ENCODE measurements at places on chromosomes 1 and 21. TPM values are rescaled to one million over a fixed set of nuclear protein-coding genes. Genes with fewer than 3 reads are reported as not detected.

- H3K4me1 ChIP-seq, result no peaks in the 10 kb centered on the region
- no peak overlapping the region for H3K4me3 ChIP-seq
- H3K36me3 ChIP-seq, result no peaks in the 10 kb centered on the region
- no peak for DNase-seq
- H3K27ac ChIP-seq, result no peak overlapping the region
Observed at GRCh38 chr1:39113109-39113743, 87.1 kb downstream of the NDUFS5 start.

- H3K4me1 ChIP-seq, result no peaks in the 10 kb centered on the region
- H3K27me3 ChIP-seq, result no peaks in the 10 kb centered on the region
- DNase-seq, result no peak
- H3K36me3 ChIP-seq, result no peaks in the 10 kb centered on the region
Observed at GRCh38 chr1:119549719-119550132, 42.7 kb downstream of the HSD3B1 start.

- H3K27me3 ChIP-seq, result no peaks in the 10 kb centered on the region
- no peak overlapping the region for H3K27ac ChIP-seq
- peaks cover 39% of the 10 kb centered on the region for H3K36me3 ChIP-seq
Observed at GRCh38 chr1:88777604-88778149, 93.6 kb downstream of the PKN2 start.

- DNase-seq, result no peak
- H3K36me3 ChIP-seq, result no peaks in the 10 kb centered on the region
- H3K27ac ChIP-seq, result no peak overlapping the region
- peaks cover 20% of the 10 kb centered on the region for H3K27me3 ChIP-seq
- H3K4me1 ChIP-seq, result peaks cover 4% of the 10 kb centered on the region
- no peak overlapping the region for H3K4me3 ChIP-seq
Observed at GRCh38 chr1:46172321-46172720, 2.6 kb upstream of the TSPAN1 start.

Gene TLCD4
- total RNA-seq, result 0.09 TPM

GRCh38 chr1:170927955-170928840 is 7.1 kb upstream of the MROH9 start:
- H3K27ac ChIP-seq, result no peak overlapping the region
- H3K36me3 ChIP-seq, result no peaks in the 10 kb centered on the region

DNA sequence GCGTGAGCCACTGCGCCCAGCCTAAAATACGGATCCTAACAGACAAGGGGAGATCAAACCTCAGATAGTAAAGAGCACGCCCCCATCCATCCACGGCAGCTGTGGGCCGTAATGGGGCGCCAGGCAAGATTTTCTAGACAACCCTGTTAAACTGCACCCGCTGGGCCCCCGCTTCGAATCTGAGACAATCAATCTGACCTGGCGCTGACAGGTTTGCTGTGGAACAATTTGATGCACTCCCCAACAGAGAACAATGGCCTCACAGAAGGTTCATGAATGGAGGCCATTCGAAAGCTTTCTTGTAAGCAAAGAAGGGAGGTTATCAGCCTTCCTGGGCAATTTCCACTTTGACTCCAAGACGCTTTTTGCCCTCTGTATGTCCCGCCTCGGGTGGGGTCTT is 30.5 kb downstream of the CLSTN1 start:
- peaks cover 29% of the 10 kb centered on the region for H3K4me1 ChIP-seq
- no peaks in the 10 kb centered on the region for H3K27me3 ChIP-seq
- no peak overlapping the region for H3K27ac ChIP-seq
- DNase-seq, result no peak

DNA sequence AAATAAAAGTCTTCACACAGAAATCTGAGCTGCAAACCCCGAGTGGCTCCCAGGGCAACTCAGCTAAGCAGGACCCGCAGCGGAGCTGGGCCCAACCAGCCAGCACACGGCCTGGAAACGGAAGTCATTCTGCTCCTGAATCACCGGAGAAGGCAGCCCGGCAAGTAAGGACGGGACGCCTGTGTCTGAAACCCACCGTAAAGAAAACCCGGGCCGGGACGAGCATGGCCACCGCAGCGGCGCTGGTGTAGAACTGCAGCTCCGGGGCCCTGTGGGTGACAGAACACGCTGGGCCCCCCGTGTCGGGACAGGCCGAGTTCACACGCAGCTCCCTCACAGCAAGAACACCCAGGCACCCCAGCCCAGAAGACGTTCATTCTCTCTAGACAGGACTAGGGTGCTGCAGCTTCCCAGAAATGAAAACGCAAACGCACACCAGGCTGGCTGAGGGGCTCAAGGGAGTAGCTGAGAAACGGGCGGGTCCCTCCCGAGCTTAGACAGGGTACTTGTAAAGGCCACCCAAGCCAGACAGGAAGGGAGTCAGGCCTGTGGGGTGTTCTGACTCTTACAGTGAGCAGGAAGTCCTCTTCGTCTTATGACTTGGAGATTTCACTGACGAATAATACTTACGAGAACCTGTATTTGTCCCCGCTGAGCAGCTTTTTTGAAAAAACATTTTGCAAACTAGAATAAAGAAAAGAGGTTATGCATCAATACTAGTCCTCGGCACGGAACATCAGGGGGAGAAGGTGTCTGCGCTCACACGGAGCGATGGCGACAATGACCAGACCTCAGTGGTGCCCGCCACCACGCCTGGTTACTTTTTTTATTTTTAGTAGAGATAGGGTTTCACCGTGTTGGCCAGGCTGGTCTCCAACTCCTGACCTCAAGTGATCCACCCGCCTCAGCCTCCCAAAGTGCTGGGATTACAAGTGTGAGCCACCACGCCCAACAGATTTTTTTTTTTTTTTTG is 10.9 kb upstream of the CDK11B start:
- no peaks in the 10 kb centered on the region for H3K4me1 ChIP-seq
- H3K36me3 ChIP-seq, result peaks cover 7% of the 10 kb centered on the region
- H3K27me3 ChIP-seq, result no peaks in the 10 kb centered on the region
- no peak for DNase-seq
- H3K4me3 ChIP-seq, result no peak overlapping the region
- no peak overlapping the region for H3K27ac ChIP-seq

Gene CFAP45
- 1.5 TPM for total RNA-seq

DNA sequence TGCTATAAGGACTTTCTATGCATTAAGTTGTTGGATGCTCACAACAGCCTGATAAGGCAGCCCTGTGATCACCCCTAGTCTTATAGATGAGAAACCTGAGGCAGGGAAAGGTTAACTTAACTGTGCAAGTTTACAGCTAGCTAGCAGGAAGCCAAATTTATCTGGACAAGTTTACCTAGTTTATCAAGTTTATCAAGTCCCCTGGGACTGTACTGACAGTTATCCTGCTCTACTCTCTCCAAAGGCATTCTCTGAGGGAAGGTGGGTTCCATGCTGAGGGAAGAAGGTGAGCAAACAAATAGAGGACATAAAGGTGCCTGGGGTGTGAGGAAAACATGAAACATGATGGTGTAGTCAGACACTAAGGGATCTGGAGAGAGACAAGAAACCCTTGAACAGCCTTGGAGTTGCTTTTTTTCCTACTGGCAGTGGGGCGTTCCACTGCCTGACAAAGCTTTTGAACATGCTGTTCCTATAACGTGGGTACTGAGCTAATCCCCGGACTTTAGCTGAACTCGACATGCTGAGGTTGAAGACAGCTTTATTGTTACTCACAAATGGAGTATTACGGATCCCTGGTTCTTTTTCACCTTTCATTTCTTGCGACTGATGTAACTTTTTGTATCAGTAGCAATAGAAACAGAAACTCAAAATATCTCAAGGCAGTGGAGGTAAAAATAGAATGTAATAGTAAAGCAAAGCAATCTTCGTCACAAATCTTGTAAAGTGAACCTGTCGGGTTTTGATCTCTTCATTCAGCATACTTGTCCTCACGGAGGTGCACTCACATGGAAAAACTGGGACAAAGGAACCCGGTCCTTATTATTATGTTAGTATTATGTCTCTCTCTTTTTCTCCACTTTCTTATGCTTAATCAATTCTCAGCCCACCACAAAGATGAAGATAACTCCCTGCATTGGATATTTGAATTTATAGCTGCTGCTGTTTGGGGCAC is 42.4 kb upstream of the ESRRG start:
- DNase-seq, result no peak
- H3K27ac ChIP-seq, result no peak overlapping the region
- no peaks in the 10 kb centered on the region for H3K36me3 ChIP-seq
- H3K4me3 ChIP-seq, result no peak overlapping the region
- no peaks in the 10 kb centered on the region for H3K4me1 ChIP-seq

GRCh38 chr21:33370305-33370704 is 32.9 kb upstream of the IFNGR2 start:
- no peaks in the 10 kb centered on the region for H3K36me3 ChIP-seq
- H3K27ac ChIP-seq, result no peak overlapping the region
- DNase-seq, result no peak
- H3K4me3 ChIP-seq, result no peak overlapping the region

- H3K36me3 ChIP-seq, result no peaks in the 10 kb centered on the region
- H3K27ac ChIP-seq, result no peak overlapping the region
- DNase-seq, result no peak
- H3K27me3 ChIP-seq, result no peaks in the 10 kb centered on the region
Observed at GRCh38 chr1:179264507-179264906, 29.1 kb upstream of the SOAT1 start.

Gene PLPPR4
- total RNA-seq, result not detected

DNA sequence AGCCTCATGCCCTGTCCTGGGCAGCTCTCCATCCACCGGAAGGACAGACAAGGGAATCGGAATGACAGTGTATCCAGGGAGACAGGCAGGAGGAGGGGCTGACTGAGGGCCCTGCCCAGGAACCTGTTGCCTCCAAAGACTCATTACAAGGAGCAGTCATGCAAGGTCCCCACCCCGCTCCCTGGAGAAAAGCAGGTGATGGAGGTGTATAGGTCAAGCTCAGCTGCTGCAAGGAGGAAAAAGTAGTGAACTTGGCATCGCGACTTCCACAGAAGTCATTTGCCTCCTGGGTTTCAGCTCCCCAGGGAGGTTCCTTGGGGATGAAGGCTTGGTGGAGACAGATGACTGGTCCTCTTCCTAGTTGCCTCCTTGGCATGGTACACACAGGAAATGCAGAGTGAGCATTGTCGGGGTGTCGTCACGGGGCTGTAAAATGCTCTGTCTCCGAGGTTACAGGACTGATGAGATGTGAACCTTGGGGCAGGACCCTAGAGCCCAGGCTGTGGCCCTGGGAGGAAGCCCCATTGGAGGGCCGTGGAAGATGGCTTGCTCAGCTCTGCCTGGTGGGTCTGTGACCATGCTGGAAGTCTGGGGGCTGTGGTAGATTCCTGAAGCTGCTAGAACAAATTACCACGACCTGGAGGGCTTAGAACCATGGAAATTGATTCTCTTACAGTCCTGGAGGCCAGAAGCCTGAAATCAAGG is 219.6 kb upstream of the C1orf174 start:
- no peak for DNase-seq
- H3K27ac ChIP-seq, result no peak overlapping the region
- no peaks in the 10 kb centered on the region for H3K4me1 ChIP-seq
- no peak overlapping the region for H3K4me3 ChIP-seq
- no peaks in the 10 kb centered on the region for H3K36me3 ChIP-seq

Gene DDR2
- total RNA-seq, result 0.28 TPM

Gene ELAPOR1
- total RNA-seq, result 14.9 TPM

GRCh38 chr1:245752561-245752960 is 597.8 kb downstream of the KIF26B start:
- no peak overlapping the region for H3K4me3 ChIP-seq
- H3K27ac ChIP-seq, result no peak overlapping the region
- no peaks in the 10 kb centered on the region for H3K27me3 ChIP-seq

- peaks cover 3% of the 10 kb centered on the region for H3K27me3 ChIP-seq
- no peak overlapping the region for H3K27ac ChIP-seq
- H3K36me3 ChIP-seq, result no peaks in the 10 kb centered on the region
- no peak for DNase-seq
Observed at GRCh38 chr1:171948511-171948910, 107.2 kb downstream of the DNM3 start.

DNA sequence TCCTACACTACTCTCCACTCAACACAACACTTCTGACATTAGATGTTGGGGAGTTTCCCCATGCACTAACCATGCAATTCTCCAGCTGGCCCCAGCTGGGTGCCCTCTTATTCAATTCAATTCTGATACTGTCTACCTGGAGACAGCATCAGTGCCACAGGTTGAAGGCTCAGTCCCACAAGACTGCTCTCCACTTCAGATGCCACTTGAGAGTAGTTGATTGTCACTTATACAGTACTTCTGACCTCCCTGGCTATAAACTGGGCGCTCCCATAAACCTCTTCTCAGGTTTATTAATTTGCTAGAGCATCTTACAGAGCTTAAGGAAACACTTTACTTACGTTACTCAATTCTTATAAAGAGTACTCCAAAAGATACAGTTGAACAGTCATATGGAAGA is 442.3 kb downstream of the LRRIQ3 start:
- no peak overlapping the region for H3K4me3 ChIP-seq
- no peaks in the 10 kb centered on the region for H3K4me1 ChIP-seq
- H3K27ac ChIP-seq, result no peak overlapping the region
- no peaks in the 10 kb centered on the region for H3K27me3 ChIP-seq
- DNase-seq, result no peak
- H3K36me3 ChIP-seq, result no peaks in the 10 kb centered on the region

DNA sequence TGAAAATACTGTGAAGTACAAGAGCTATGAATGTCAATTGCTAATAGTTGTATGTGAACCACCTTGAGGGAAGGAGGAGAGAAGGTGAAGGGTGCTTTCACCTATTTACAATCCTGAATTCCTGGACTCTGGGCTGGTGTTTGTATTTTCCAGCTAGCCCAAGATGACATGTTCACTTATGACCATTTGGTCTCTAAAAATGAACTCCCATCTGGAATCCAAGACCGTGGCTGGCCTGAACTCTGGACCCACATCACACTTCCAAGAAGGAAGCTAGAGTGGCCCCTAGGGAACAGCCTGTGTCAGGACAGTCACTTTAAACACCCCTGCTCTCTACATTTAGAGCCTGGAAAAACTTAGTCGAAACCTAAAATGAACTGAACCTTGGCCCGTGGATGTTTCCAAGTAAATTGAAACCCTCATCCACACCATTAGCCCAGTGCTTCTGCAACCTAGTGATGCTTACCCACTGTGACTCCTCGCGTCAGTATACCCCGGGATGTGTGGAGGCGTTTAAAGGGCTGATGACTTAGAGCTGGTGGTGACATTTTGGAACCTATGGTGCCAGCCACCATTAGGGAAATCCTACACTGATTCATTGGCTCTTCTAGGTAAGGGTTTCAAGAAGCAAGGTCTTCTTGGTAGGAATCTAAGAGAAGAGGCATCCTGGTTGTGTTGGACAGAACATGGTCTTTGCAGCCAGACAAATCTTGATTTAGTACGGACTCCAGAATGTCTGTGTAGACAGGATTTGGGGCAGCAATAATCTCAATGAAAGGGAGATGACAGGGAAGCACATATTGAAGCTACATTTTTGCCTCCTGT is 171.5 kb upstream of the IRF2BP2 start:
- H3K4me3 ChIP-seq, result no peak overlapping the region
- no peak overlapping the region for H3K27ac ChIP-seq
- H3K27me3 ChIP-seq, result peaks cover 5% of the 10 kb centered on the region
- peaks cover 12% of the 10 kb centered on the region for H3K4me1 ChIP-seq
- no peaks in the 10 kb centered on the region for H3K36me3 ChIP-seq

Measured in T-cell (primary cell).